ENCODE measurements at places on chromosomes 7 and 10. TPM values are rescaled to one million over a fixed set of nuclear protein-coding genes. Genes with fewer than 3 reads are reported as not detected.

DNA sequence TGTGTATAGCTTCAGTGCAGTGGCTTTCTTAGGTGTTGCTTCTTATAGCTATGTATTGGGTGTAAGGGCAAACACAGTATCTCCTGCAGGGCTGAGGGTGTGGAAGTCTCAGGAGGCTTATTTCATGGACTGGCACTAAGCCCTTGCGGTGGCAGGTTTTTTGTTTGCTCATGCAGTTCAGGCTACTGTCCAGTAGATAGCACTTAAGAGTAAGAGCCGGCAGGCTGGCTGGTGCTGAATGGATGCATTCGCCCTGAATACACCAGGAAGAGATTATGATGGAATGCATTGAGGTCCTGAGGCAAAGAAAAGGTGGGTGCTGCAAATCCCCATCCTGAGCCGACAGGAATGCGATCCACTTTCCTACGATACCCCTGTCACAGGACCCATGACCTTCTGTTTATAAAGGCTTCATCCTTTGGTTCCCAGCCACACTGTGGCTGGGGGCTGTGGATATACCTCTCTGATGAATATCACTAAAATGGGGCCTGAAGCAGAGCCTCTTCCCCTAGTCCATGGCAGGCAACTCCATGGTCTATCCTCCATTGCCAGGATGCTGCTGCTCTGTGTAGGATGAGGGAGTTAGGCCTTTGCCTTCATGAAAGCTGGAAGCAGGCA, 44.9 kb downstream of the ANXA8 start:
- peaks cover 15% of the 10 kb centered on the region for H3K4me1 ChIP-seq
- no peaks in the 10 kb centered on the region for H3K36me3 ChIP-seq
- H3K27me3 ChIP-seq: peaks cover 25% of the 10 kb centered on the region
- H3K4me3 ChIP-seq: no peak overlapping the region

- no peak for DNase-seq
- no peak overlapping the region for H3K27ac ChIP-seq
- no peak overlapping the region for H3K4me3 ChIP-seq
- no peaks in the 10 kb centered on the region for H3K27me3 ChIP-seq
- H3K4me1 ChIP-seq: no peaks in the 10 kb centered on the region
Observed at GRCh38 chr7:68122801-68123200, 1126.2 kb downstream of the TYW1 start.

Gene KEL
- total RNA-seq: 0.78 TPM

Gene LFNG
- total RNA-seq: 41.0 TPM

DNA sequence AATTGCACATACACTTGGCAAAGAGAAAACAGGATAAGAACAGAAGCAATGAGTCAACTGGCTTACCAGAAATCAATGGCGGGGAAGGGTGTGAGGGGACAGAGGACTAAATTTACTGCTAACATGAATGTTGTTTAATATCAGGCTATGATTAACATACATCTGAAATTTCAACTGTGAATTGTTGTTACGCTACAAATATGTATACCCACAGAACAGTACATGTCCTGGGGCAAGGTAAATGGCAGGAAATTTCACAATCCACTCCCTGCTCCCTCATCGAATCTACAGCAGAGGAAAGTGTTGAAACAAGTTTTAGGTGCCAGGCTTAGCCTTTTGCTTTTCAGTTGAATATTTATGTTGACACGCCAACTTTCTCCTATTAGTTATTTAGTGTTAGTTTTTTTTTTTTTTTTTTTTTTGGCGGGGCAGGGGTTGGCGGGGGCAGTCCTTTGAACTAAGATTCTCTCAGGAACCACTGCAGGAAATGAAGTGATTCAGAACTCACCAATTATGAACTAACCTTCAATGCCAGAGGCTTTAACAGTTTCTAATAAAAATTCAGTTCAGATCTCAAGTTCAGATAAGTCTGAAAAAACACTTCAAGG, 99.0 kb downstream of the UBE2H start:
- H3K36me3 ChIP-seq: peaks cover 11% of the 10 kb centered on the region
- H3K4me1 ChIP-seq: peaks cover 11% of the 10 kb centered on the region
- H3K27ac ChIP-seq: no peak overlapping the region

Data from activated T-helper 2 cell treated with anti-CD3 and anti-CD28 coated beads, Interferon-gamma antibody, Interleukin-2, Interleukin-4, amounts not matched to agents 10 μg/mL and 5 μg/mL and 100 μg/mL, durations not matched to agents 14 hours and 24 hours and 36 hours (primary cell).